ENCODE measurements at places on chromosomes 5 and 9. TPM values are rescaled to one million over a fixed set of nuclear protein-coding genes. Genes with fewer than 3 reads are reported as not detected.

ZFP37 gene
- total RNA-seq, result 6.8 TPM

DNA sequence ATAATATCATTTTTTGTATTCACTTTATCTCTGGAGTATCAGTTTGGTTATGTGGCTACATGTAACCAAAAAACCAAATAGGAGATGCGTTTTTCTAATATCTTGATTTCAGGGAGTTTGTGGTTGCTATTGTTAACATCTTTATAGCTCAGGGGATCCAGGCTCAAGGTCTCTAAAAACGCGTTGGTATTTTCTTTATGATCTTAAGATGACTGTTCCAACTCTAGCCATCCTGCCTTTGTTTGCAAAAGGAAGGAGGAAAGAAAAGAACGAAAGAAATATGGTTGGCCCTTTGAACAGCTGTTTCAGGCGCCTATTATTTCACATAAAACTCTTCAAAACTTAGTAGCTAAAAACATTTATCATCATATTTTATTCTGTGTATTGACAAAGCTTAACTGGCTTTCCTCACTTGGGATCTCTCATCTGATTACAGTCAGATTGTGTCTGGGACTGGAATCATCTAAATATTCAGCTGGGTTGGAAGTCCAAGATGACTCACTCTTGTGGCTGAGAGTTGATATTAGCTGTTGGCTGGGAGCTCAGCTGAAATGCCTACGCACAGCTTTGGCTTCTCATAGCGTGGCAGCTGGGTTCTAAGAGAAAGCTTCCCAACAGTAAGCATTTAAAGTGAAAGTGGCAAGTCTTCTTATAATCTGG lies 60.1 kb downstream of the FAM174A start:
- peaks cover 2% of the 10 kb centered on the region for H3K4me1 ChIP-seq
- no peak overlapping the region for H3K27ac ChIP-seq
- H3K27me3 ChIP-seq, result no peaks in the 10 kb centered on the region
- no peaks in the 10 kb centered on the region for H3K36me3 ChIP-seq
- H3K4me3 ChIP-seq, result no peak overlapping the region
- no peak for DNase-seq

BAG1 gene
- total RNA-seq, result 82.0 TPM

GRCh38 chr5:136501133-136501532 lies 135.8 kb upstream of the TRPC7 start:
- no peak overlapping the region for H3K27ac ChIP-seq
- H3K36me3 ChIP-seq, result no peaks in the 10 kb centered on the region
- H3K27me3 ChIP-seq, result no peaks in the 10 kb centered on the region
- DNase-seq, result no peak
- no peaks in the 10 kb centered on the region for H3K4me1 ChIP-seq

PSIP1 gene
- total RNA-seq, result 89.0 TPM

DNA sequence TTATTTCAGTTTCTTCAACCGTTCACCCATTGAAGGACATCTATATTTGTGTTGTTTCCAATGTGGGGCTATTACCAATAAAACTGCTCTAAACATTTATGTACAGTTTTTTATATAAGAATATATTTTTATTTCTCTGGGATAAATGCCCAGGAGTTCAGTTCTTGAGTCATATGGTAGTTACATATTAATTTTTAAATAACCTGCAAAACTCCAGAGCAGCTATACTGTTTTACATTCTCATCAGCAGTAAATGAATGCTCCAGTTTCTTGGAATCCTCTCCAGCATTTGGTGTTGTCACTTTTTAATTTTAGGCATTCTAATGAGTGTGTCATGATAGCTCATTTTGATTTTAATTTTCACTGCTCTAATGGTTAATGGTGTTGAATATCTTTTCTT lies 36.2 kb downstream of the CDK7 start:
- DNase-seq, result no peak
- no peak overlapping the region for H3K27ac ChIP-seq
- H3K4me3 ChIP-seq, result no peak overlapping the region
- H3K4me1 ChIP-seq, result no peaks in the 10 kb centered on the region
- no peaks in the 10 kb centered on the region for H3K27me3 ChIP-seq

LOX gene
- total RNA-seq, result 40.9 TPM

DNA sequence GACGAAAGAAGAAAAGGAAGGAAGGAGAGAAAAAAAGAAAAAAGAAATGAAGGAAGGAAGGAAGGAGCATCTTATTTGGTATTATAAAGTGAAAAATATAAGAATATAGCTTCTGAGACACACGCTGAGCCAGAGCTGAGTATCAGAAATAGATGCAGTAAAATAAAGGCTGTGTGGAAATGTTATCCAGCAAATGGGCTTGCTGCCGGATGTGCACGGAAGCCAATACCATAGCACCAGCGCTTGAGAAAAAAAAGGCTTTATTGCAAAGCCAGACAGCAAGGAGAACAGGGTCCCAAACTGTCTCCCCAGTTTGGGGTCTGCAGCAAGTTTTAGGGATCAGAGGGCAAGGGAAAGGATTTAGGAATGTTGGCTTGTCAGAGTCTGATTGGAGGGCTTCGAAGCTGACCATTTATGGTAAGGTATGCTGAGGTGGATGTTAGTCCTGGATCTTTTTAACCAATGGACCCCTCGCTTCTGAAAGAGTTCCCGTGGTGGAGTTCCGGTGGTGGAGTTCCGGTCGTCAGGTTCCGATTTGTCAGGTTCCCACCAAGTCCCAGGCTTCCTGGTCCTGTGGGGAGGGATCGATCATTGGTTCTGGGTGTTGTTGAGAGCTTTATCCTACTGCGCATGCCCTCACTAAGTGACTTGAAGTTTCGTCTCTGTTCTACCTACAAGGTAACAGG lies 70.4 kb downstream of the SFXN1 start:
- no peak overlapping the region for H3K4me3 ChIP-seq
- H3K27me3 ChIP-seq, result no peaks in the 10 kb centered on the region
- no peaks in the 10 kb centered on the region for H3K4me1 ChIP-seq

DNA sequence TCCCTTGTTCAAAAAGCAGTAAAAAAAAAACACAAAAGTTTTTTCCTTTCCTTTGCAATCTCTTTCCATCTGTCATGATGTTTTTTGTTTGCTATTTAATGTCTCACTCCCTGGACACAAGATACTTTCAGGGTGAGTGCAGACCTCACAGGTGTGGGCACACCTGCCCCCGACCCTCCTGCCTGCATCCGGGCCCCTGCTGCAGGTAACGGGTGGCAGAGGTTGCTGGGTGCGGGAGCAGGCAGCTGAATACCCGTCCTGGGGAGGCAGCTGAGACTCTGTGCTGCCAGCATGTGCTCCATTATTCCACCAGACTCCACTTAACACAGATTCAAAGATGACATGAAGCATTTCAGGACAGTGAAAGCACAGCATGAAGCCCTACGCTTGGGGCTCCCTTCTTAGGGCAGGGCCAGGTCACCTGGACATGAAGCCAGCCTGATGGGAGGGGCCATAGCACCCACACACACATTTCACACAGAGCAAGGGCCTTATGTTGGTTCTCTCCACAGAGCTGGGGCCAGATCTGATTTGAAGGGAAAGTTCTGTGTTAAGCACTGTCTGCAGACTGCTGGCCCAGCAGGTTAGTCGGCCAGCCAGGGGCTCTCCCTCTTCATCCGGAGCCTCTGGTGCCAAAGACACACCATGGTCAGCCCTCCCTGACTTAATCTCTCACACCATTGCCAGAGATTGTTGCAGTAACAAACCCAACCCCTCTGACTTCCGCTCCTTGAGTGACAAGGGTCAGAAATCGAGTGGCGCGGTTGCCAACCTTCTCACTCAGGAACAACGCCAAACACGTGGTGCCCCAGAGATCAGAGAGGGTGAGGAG lies 13.0 kb downstream of the NEK6 start:
- H3K4me3 ChIP-seq, result no peak overlapping the region
- no peaks in the 10 kb centered on the region for H3K27me3 ChIP-seq
- peaks cover 8% of the 10 kb centered on the region for H3K4me1 ChIP-seq
- H3K27ac ChIP-seq, result peak overlapping the region; percentile 57

DNA sequence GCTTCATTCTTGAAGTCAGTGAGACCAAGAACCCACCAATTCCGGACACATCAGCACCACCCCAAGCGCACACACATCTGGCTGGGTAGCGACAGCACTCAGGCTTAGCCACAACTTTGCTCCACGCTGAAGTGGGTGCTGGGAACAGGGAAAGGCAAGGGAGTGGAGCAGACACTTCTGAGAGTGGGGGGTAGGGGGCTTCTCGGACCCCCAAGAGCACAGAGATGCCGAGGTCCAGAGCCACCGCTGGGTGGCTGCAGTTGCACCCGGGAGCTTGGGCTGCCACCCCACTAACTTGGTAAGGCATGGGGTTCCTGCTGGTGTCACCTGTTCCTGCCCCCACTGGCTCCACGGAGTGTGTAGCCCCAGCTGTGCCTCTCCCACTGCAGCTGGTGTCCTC lies 225.3 kb upstream of the RIOK2 start:
- no peaks in the 10 kb centered on the region for H3K36me3 ChIP-seq
- no peaks in the 10 kb centered on the region for H3K4me1 ChIP-seq
- no peak for DNase-seq
- H3K4me3 ChIP-seq, result no peak overlapping the region

- no peaks in the 10 kb centered on the region for H3K36me3 ChIP-seq
- H3K4me3 ChIP-seq, result no peak overlapping the region
- H3K27me3 ChIP-seq, result no peaks in the 10 kb centered on the region
- no peak for DNase-seq
- no peaks in the 10 kb centered on the region for H3K4me1 ChIP-seq
These were observed 210.7 kb upstream of the DMRT1 start for GRCh38 chr9:630817-631216.

GRCh38 chr9:126614088-126614454 lies 343 bp downstream of the LMX1B start:
- no peak for DNase-seq
- H3K27ac ChIP-seq, result no peak overlapping the region
- no peak overlapping the region for H3K4me3 ChIP-seq

NR4A3 gene
- 60.3 TPM for total RNA-seq

DNA sequence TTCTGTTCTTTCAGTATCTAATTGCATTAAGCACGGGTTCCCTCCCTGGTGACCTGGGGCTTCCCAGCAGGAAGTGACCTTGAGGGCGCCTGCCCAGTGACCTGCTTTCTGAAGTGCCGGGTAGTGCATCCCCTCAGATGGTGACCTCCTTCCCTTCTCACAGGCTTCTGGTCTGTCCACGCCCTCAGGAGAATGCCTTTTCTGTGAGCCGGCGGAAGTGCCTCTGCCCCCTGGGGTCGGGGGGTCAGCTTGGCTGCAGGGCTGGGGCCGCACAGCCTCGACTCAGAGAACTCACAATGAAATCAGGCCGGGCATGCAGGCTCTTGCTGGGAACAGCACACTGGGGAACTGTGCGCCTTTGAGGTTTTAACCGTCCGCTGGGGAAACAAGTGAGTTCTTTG lies 124.5 kb upstream of the PHYKPL start:
- H3K4me3 ChIP-seq, result no peak overlapping the region
- H3K27ac ChIP-seq, result no peak overlapping the region
- H3K27me3 ChIP-seq, result no peaks in the 10 kb centered on the region
- no peaks in the 10 kb centered on the region for H3K36me3 ChIP-seq
- H3K4me1 ChIP-seq, result no peaks in the 10 kb centered on the region

DNA sequence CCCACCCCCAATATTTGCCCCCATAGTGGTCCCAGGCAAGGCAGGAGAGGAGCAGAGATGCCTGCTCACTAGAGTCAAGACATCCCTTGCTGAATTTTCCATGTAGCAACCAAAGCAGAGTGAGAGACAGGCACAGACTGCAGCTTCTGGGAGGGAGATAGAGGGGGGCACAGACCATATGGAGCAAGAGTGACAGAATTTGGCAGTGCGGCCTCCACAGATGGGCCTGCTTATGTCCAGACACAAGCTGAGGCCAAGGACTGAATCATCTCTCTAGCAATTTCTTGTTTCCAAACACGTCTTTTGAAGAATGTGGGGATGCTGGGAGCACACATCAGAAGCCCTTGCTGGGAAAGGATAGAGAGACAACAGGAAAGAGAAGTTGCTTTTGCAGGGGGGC lies 53.0 kb upstream of the ALDH1B1 start:
- H3K27ac ChIP-seq, result no peak overlapping the region
- no peak for DNase-seq
- H3K4me3 ChIP-seq, result no peak overlapping the region
- no peaks in the 10 kb centered on the region for H3K27me3 ChIP-seq
- no peaks in the 10 kb centered on the region for H3K4me1 ChIP-seq
- H3K36me3 ChIP-seq, result no peaks in the 10 kb centered on the region

IL13 gene
- total RNA-seq, result not detected

GRCh38 chr9:4225291-4226028 lies 74.4 kb downstream of the GLIS3 start:
- H3K4me1 ChIP-seq, result peaks cover 1% of the 10 kb centered on the region
- H3K27me3 ChIP-seq, result no peaks in the 10 kb centered on the region
- no peak for DNase-seq
- no peaks in the 10 kb centered on the region for H3K36me3 ChIP-seq

CCNJL gene
- total RNA-seq, result 3.5 TPM

DNA sequence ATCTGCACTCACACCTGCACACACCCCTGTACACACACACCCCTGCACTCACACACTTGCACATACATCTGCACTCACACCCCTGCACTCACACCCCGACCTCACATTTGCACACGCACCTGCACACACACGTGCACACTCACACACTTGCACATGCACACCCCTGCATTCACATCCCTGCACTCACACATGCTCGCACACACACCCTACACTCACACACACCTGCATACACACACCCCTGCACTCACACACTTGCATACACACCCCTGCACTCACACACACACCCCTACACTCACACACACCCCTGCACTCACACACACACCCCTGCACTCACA lies 27.5 kb downstream of the GLT6D1 start:
- no peak overlapping the region for H3K4me3 ChIP-seq
- H3K27ac ChIP-seq, result no peak overlapping the region
- no peaks in the 10 kb centered on the region for H3K4me1 ChIP-seq
- no peak for DNase-seq

DNA sequence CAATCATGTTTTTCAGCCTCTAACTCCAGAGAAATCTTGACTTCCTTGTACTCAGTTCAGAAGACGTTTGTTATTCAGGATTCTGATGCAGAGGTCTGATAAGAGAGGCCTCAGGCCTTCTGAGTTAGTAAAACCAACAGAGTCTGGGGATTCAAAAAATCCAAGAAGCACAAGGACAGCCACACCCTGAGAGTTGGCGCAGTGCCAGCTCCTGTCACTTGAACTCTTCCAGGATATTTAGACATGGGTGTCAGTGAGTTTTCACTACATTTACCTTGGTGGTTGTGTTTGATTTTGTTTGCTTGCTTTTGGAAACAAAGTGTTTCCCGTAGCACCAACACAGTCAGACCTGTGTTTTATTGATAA lies 41.6 kb upstream of the PDE8B start:
- no peak overlapping the region for H3K4me3 ChIP-seq
- no peaks in the 10 kb centered on the region for H3K36me3 ChIP-seq
- H3K27ac ChIP-seq, result no peak overlapping the region
- peaks cover 5% of the 10 kb centered on the region for H3K4me1 ChIP-seq

DNA sequence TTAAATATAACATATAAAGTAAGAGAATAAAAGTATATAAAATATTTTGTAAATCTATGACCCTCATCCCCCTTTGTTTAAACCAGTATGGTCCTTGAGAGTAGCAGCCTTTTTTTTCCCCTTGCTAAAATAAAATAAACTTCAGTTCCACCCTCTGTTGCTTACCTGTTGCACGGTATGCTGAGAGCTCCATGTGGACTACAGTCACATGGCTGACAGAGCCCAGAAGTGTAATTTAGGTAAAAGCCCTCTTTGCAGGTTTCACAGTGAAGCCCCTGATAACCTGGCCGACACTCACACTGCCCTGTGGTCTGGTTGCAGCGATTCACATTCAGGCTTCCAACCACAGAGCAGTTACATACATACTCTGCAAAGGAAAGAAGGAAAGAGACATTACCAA lies 55.1 kb downstream of the MEGF9 start:
- H3K4me3 ChIP-seq, result no peak overlapping the region
- no peaks in the 10 kb centered on the region for H3K27me3 ChIP-seq
- no peak for DNase-seq
- H3K27ac ChIP-seq, result no peak overlapping the region
- H3K36me3 ChIP-seq, result no peaks in the 10 kb centered on the region
- H3K4me1 ChIP-seq, result no peaks in the 10 kb centered on the region
